Renal cortical epithelial cell (primary cell): ENCODE measurements at places on chromosomes 1 and 21. TPM values are rescaled to one million over a fixed set of nuclear protein-coding genes. Genes with fewer than 3 reads are reported as not detected.

RUNX3 gene
- total RNA-seq: 0.05 TPM in 1 of 2 replicates, not detected in the other

FCRL1 gene
- total RNA-seq: not detected in 2 replicates

TSSK3 gene
- 0.20 TPM in 1 of 2 replicates, not detected in the other for total RNA-seq

SERPINC1 gene
- 0.35 TPM in 1 of 2 replicates, not detected in the other for total RNA-seq

OPTC gene
- not detected in 2 replicates for total RNA-seq
